Fibroblast of skin of right biceps (primary cell): ENCODE measurements at places on chromosomes 11 and 22.

DNA sequence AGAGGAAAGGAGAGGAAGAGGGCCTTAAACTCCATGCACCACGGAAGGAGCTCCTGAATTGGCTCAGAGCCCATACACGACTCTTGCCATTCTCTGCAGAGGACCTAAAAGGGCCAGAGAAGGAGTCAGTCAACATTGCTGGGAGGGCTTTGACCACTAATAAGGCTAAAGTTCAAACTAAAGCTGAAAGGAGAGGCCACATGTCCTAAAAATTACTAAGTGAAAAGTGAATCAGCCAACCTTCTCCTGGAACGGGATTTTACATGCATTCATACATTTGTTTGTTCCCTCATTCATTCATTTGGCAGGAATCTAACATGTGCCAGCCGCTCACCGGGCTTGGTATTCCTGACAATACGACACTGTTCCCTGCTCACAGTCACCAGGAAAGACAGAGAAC, 10.5 kb downstream of the CLMP start:
- DNase-seq: no peak

- no peak for DNase-seq
These were observed 5.1 kb downstream of the TOLLIP start for GRCh38 chr11:1304380-1304779.

- DNase-seq: no peak
These were observed 1.2 kb upstream of the GANAB start for GRCh38 chr11:62647609-62648005.

DNA sequence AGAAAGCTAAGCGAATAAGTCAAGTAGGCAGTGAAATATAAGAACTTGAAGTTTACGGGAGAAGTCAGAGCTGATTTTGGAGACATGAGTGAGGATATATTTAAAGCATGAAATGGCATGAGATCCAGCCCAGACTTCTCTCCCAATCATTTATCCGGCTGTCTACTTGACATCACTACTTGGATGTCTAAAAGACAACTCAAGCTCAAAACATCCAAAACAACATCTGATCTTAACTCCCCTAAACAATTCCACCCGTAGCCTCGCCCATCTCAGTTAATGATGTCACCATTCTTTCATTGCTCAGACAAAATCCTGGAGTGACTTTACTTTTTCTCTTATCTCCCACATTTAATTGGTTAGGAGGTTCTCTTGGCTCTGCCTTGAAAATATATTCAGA, 44.5 kb downstream of the WEE1 start:
- peak; percentile 88 for DNase-seq
